Activated T-cell treated with anti-CD3 and anti-CD28 coated beads for 1 hour (primary cell): ENCODE measurements at places on chromosomes 11 and 22.

DNA sequence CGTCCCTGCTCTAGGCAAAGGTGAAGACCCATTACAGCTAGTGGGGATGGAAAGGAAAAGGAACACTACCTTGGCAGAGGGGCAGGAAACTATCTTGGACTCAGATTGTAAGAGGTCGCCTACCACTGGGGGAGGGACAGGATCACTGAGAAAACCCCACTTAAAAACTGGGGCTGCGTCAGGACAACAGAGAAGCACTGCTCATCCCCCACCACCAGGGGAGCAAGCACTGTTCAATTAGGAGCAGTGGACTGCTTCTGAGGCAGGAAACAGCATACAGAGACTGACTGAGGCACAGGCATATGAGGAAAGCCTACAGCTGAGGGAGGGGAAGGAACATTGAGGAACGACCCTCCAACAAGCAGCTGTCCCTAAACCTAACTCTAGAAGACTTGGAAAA lies 20.8 kb upstream of the DLAT start:
- DNase-seq = no peak

DNA sequence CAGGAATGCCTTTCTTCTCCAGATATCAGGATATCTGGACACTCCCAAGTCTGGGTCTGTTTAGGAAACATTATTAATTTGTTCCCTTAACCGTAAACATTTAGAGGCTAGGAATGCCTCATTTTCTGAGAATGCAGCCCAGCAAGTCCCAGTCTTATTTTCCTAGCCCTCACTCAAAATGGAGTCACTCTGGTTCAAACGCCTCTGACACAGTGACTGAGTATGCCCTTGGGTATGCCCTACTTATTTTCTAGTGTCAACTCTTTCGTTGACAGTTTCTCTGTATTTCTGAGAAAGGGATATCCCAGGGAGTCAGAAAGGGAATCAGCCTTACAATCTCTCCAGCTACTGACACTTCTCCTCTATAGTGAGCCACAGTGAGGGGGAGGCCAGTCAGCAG lies 16.0 kb upstream of the CCDC81 start:
- no peak for DNase-seq

DNA sequence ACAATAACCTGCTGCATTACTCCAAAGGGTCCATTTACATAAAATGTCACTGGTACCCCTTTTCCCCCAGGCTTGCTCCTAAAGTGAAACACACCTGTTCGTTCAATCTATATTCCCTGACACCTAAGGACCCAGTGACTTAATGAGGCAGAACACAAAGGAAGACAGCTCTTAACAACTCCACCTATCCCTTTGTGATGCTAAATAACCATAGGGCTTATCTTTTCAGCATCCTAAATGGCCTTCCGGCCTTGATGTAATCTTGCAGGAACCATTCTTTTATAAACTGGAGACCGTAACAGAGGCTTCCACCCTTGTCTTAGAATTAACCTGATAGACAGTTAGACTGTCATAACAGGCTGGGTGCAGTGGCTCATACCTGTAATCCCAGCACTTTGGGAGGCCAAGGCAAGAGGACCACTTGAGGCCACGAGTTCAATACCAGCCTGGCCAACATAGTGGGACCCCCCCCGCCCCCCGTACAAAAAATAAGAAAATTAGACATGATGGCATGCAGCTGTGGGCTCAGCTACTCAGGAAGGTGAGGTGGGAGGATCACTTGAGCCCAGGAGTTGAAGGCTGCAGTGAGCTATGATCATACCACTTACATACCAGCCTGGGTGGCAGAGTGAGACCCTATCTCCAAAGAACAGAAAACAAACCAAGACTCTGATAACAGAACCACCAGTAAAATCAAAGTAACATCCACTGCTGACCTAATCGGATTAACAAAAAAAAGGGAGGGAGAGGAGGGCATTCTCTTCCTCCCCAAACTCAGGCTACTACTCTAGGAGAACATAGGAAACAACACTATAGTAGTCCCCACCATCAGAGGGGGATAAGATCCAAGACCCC lies 5.1 kb downstream of the CHEK2 start:
- no peak for DNase-seq

DNA sequence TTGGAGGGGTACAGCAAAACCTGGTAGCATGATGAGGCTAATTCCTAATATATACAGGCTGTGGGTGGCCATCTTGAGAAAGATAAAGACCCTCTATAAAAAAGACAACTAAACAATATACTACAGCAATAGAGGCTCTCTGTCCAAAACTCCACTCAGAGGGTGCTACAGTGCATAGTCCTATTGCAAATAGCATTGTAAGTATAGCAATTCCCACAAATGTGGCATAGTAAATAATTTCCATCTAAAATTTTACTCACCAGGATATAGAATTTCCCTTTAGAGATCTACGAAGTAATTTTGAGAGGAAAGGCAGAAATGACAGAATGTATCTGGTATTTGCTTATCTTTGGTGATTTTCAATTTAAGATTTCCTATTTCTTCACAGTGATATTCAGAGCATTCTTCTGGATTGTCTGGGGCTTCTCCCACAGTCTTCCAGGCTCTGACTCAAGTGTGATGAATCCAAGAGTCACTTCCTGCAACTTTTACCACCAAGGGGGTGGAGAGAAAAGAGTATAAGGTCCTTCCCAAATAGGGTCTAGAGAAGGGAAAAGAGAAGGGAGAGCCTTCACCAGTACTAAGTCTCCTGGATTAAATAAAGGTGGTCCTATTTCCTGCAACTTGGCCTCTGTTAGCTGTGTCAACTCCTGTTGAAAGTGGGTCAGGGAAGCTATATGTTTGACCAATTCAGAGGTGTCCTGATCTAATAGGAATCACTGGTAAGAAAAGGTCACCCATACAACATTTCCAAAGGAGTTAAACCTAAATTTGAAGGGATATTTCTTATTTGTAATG lies 1054.7 kb upstream of the CNTN5 start:
- no peak for DNase-seq
